Upper lobe of left lung (tissue), 6 donors: ENCODE measurements at places on chromosomes 7 and 10. TPM values are rescaled to one million over a fixed set of nuclear protein-coding genes. Genes with fewer than 3 reads are reported as not detected.

TMEM213 gene
- total RNA-seq, result 0.49 TPM

ANKRD30A gene
- not detected for total RNA-seq

SLC16A12 gene
- total RNA-seq, result 1.3 TPM

GRK5 gene
- total RNA-seq, result 77.0 TPM

CLEC5A gene
- total RNA-seq, result not detected

LEP gene
- not detected for total RNA-seq

PDSS1 gene
- 6.5 TPM for total RNA-seq

INPP5A gene
- total RNA-seq, result 39.2 TPM

OR2A1 gene
- total RNA-seq, result not detected

GRCh38 chr7:37643876-37644275, 39.7 kb upstream of the GPR141 start:
- H3K27me3 ChIP-seq, result no peaks in the 10 kb centered on the region
- no peak for DNase-seq
- H3K27ac ChIP-seq, result no peak overlapping the region
- no peaks in the 10 kb centered on the region for H3K4me1 ChIP-seq
- H3K4me3 ChIP-seq, result no peak overlapping the region
- no peaks in the 10 kb centered on the region for H3K36me3 ChIP-seq

- no peaks in the 10 kb centered on the region for H3K36me3 ChIP-seq
- no peaks in the 10 kb centered on the region for H3K27me3 ChIP-seq
- H3K4me1 ChIP-seq, result peaks cover 3% of the 10 kb centered on the region
- no peak overlapping the region for H3K4me3 ChIP-seq
- peak; percentile 75 for DNase-seq
Measured at GRCh38 chr7:1447551-1448244, 11.6 kb downstream of the MICALL2 start.

GRCh38 chr7:130891254-130892094, 157.5 kb upstream of the KLF14 start:
- H3K36me3 ChIP-seq, result peaks cover 52% of the 10 kb centered on the region
- H3K4me3 ChIP-seq, result no peak overlapping the region
- peak overlapping the region; percentile 91 for H3K27ac ChIP-seq
- peak; percentile 78 for DNase-seq

DNA sequence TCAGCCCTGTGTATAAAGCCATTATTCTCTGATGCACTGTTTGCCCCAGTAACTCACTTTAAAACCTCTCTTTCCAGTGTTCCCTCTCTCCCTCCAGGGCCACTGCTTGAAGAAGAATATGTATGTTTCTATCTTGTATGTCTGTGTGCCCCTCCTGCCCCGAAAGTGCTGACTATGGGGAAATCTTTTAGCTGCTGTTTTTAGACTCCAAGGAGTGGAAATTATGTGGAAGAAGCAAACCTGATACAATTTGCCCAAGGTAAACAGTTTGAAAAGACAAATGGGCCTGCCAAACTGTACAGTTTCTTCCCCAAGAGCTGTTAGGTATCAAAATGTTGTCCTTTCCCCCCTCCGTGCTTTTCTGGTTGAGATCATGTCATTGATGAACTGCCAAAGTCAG, 3.4 kb downstream of the ADRA2A start:
- H3K4me3 ChIP-seq, result no peak overlapping the region
- peaks cover 20% of the 10 kb centered on the region for H3K27me3 ChIP-seq
- no peak overlapping the region for H3K27ac ChIP-seq
- no peaks in the 10 kb centered on the region for H3K36me3 ChIP-seq
- DNase-seq, result no peak
- peaks cover 25% of the 10 kb centered on the region for H3K4me1 ChIP-seq

GRCh38 chr7:27688056-27688455, 25.4 kb upstream of the HIBADH start:
- no peak overlapping the region for H3K4me3 ChIP-seq
- no peak overlapping the region for H3K27ac ChIP-seq
- H3K4me1 ChIP-seq, result no peaks in the 10 kb centered on the region
- H3K36me3 ChIP-seq, result no peaks in the 10 kb centered on the region
- H3K27me3 ChIP-seq, result no peaks in the 10 kb centered on the region

DNA sequence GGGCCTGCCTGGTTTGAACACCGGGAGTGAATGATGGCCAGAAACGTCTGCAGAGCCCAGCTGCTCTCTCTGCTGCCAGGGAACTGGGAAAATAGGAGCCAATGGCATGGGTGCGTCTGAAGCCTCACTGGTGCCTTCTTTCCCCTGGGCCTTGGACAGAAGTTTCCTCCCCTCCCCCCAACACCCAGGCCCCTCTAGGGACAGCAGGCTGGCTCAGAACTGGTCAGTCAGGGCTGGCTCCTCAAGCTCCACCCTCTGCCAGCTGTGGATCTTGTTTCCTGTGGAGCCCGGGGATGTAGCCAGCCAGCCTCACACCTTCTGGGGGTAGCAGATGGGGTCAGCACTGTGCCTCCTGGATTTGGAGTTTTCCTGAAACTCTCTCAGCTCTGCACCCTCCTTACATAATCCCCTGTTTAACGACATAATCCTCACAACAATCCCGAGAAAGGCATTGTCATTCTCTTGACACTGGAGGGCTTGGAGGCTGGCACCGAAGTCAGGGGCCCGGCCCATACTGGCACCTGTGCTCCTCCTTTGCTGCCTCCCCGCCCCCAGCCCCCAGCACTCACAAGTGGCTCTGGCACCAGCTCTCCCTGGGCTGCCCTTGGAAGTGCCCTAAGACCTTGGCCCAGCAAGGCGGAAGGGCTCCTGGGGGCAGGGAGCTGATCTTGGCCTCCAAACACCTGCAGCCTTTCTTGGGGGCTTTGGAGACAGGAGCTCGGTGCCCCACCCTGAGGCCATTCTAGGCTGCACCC, 5.7 kb downstream of the LDB3 start:
- peaks cover 11% of the 10 kb centered on the region for H3K4me1 ChIP-seq
- H3K27ac ChIP-seq, result no peak overlapping the region
- no peaks in the 10 kb centered on the region for H3K27me3 ChIP-seq
- no peak for DNase-seq
- H3K4me3 ChIP-seq, result no peak overlapping the region
- no peaks in the 10 kb centered on the region for H3K36me3 ChIP-seq

GRCh38 chr10:65065278-65065677, 1544.1 kb downstream of the REEP3 start:
- H3K4me3 ChIP-seq, result no peak overlapping the region
- H3K4me1 ChIP-seq, result no peaks in the 10 kb centered on the region
- H3K27me3 ChIP-seq, result no peaks in the 10 kb centered on the region
